Progenitor cell of endocrine pancreas (in vitro differentiated cells): ENCODE measurements at places on chromosomes 5 and 9. TPM values are rescaled to one million over a fixed set of nuclear protein-coding genes. Genes with fewer than 3 reads are reported as not detected.
A peak's percentile ranks its signal among the peaks of the same experiment; 100 is the strongest.

DNA sequence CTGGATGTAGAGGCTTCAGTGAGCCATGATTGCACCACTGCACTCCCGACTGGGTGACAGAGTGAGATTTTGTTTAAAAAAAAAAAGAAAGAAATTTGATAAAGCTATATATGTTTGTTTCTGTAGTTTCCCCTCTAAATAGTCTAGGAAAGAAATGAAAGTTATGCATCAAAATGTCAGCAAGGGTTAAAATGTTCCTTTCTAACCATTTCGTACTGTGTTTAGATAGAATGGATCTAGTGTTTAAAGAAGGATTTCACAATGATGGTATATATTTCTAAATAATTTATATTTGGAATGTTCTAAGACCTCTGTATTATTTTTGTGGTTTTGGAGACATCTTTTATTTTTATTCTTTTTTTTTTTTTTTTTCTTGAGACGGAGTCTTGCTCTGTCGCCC lies 22.7 kb downstream of the TEK start:
- DNase-seq, result no peak

DNA sequence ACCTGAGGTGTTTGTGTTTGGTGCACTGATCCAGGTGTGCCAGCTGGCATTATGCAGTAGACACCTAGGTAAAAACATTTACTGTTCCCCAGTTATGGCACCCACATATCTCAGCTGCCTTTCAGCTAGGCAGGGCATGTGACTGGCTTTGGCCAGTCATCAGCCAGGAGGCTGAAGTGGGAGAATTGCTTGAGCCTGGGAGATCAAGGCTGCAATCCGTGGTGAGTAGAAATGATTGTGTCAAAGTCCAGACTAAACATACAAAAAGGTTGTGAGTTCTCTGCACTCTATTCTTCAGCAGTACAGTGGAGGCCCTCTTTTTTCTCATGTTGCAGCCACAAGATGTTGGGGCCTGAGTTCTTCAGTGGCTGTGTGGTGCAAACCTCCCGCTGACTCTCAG lies 3.2 kb upstream of the FBLL1 start:
- DNase-seq, result no peak

DNA sequence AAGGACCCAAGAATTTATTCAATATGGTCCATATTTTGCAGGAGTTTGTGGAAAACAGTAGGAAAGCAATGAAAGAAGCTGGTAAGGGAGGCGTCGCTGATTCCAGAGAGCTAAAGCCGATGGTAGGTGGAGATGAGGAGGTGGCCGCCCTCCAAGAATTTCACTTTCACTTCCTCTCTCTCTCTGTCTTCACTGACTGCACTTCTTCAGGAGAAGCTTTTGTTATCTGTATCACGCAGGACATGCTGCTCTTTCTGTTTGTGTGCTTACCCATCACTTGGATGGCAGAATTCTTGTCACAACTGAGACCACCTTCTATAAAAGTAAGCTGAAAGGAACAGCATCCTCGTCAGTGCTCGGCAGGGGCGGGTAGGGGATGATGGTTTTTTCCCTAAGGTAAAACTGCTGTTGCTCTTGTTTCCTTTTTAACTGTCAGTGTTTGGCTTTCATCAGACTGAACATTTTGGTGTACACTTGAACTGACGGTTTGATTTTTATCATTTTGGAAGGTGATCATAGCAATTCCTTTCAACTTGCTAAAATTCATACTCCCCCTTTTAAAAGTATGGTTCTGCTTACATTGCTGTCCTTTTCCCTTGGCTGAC lies 62.4 kb upstream of the FSD1L start:
- DNase-seq, result no peak

POU5F2 gene
- total RNA-seq, result 0.96 and 1.1 TPM in 2 replicates

OTP gene
- not detected in 2 replicates for total RNA-seq

KCNIP1 gene
- 17.8 and 18.2 TPM in 2 replicates for total RNA-seq

HSD17B4 gene
- 248 and 285 TPM in 2 replicates for total RNA-seq

DNA sequence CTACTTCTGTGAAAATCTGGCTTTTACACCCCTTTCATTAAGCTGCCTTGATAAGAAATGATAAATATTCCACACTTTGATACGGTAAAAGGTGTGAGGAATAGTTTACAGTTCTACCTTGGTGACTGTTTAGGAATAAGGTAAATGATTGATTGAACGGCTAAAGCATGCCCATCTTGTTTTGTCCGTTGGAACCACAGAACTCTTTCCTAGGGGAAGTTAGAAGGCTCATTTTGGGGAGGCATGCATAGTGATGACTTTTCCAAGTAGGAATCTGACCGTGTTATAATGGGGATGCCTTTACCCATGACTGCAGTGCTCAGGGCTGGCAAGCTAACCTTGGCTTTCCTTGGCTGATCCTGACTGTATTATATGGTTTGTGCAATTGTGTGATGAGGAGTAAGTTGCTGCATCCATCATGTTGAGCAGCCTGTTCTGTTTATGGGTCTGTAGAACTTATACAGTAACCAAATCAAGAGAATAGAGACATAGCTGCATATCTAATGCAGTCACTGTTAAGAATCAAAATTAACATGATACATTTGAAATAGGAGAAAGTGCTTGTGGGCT lies 24.5 kb downstream of the PCSK5 start:
- DNase-seq, result no peak

IL3 gene
- total RNA-seq, result not detected in 2 replicates

GRCh38 chr5:116912221-116912620 lies 337.6 kb upstream of the SEMA6A start:
- DNase-seq, result no peak

DMRT3 gene
- total RNA-seq, result 0.34 and 0.53 TPM in 2 replicates

PCDHB10 gene
- total RNA-seq, result 5.5 and 7.2 TPM in 2 replicates

DNA sequence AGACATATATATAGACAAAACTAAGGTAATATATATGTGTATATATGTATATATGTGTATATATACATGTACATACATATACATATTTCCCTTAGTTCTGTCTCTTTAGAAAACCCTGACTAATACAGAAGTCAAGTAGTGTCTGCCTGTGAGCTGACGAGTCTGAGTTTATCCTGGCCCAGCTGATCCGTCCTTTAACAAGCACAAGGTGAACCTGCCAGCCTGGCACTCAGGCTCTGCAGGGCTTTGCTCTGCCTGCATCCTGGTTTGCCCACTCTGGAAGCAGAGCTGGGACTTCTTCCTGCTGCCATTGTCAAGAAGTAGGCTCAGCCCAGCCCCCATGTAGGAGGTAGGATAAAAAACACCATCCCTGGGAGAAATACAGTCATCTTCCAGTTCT lies 388.0 kb downstream of the ICE1 start:
- DNase-seq, result no peak

PCDHB2 gene
- 75.5 and 80.4 TPM in 2 replicates for total RNA-seq

DOCK8 gene
- total RNA-seq, result 5.7 and 8.3 TPM in 2 replicates

- DNase-seq, result peak; percentile 74
Measured at GRCh38 chr5:16934123-16934522, 2.0 kb downstream of the MYO10 start.

PCDHB6 gene
- total RNA-seq, result 2.4 and 2.7 TPM in 2 replicates

DNA sequence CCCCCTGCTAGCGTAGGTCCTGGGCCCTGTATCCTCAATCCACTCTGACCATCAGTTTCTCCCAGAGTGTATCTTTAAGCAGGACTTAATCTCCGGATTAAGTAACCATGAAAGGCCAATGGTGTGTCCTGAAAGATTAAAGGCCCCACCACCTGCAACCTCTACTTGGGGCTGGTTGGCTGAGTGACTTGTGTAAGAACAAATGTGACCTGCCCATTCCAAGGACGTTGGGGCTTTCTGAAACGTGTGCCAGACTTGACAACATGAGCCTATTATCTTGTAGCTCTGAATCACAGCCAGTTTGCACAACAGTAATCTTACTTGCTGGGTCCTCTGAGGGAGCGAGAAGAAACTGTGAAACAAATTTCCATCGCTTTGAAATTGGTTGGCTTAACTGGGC lies 3.1 kb upstream of the PRELID2 start:
- DNase-seq, result no peak

- no peak for DNase-seq
Measured at GRCh38 chr5:3709068-3709716, 113.6 kb downstream of the IRX1 start.

GRCh38 chr9:129930743-129931142 lies 95.5 kb downstream of the USP20 start:
- no peak for DNase-seq

DNA sequence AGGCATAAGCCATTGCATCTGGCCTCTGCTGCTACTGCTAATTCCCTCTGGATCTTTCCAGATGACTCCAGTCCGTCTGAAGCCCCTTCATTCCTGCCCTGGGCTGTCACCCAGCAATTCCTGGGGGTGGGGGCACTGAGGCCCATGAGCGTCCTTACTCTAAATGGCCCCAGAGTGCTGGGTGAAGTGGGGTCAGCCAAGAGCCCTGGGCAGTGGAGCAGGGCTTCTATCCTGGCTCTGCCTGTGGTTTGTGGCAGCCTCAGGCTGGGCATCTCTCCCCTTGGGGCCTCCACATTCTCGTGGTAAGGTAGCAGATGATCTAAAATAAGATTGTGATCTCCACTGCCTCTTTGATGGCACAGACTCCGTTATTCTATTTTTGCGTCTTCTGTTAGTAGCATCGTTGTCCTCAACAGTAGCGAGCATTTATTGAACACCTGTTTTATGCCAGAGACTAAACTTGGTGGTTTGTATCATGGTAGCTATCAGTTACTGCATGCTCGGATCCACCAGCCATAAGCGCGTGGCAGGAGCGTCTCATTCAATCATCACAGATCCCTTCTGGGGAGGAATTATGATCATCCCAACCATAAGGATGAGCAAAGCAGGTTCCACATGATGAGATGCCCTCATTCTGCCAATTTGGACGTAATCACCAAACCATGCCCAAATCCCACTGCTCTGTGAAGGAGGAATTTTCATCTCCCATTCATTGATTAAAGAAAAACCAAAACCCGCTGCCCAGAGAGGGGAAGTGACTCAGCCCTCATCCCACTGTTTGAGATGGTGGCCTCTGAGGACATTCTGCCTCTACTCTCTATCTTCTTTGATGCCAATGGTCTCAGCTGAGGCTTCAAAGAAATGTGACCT lies 21.9 kb upstream of the DUSP1 start:
- no peak for DNase-seq

- no peak for DNase-seq
Measured at GRCh38 chr5:107558823-107559375, 111.8 kb downstream of the EFNA5 start.

DNA sequence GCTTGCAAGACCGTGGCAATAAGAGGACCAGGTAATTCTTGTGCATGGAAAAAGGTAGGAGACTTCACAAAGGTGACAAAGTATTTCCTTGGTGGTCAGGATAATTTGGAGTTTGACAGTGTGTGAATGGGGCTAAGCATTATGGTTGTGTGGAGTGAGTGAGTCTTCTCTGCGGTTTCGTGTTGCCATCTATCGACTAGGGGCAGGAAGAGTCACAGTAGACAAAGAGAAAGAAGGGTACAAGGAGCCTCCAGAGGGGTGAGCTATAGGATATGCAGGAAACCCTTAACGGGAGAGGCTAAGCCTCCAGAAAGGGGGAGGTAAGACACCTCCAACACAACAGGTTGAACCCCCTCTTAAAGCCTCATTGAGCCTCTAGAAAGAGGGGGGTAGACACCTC lies 64.0 kb upstream of the RANBP6 start:
- DNase-seq, result no peak

DNA sequence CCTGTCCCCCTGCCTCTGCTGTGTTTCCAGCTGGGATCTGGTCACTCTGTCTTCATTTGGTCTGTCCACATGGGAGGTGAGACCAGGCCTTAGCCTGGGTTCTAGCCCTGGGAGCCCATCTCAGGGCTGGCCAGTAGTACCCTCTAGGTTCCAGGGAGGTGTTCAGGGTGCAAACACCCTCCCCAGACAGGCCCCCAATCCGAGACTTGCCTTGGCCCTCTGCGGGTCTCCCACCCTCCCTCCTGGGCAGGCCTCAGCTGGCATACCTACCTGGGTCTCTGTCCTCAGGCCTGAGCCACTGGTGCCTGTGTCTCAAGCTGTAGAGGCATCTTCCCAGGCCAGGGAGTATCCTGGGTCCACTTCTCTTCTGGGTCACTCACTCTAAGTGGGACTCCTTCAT lies 925 bp upstream of the SAPCD2 start:
- DNase-seq, result no peak

RC3H2 gene
- total RNA-seq, result 61.3 and 68.8 TPM in 2 replicates

KIF2A gene
- total RNA-seq, result 69.3 and 75.3 TPM in 2 replicates

DNA sequence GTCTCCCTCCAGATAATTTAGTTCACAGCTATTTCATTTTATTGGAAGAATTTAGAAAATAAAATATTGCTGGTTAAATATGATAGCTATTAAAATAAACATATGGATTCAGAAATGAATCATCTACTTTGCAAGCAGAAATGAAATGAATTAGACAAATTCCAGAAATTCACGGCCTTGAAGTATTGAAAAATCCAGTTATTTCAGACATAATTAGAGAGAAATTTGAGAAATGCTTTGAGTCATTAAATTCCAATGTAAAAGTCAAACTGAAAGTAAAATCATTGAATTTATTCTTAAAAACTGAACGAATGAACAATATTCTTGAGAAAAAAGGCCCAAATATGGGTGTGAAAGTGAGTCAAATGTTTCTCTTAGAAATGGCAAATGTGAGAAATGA lies 632.6 kb upstream of the EDIL3 start:
- no peak for DNase-seq

DNA sequence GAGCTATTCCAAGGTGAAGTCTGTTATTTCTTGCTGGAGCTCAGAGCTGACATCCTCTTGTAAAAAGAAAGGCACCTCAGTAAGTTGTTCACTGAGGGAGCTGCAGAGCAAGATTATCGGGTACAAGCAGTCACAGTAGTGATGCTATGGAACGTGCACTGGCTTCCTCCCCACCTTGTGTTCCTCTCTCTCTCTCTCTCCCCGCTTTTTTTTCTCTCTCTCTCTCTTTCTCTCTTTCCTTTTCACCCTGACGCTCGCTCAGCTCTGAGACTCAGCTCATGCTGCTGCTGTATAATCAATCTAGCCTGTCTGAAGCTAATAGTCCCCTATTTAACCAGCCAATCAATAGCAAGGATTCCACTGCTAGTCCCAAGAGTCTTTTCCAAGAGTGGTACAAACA lies 587.6 kb upstream of the CDH18 start:
- DNase-seq, result no peak

DNA sequence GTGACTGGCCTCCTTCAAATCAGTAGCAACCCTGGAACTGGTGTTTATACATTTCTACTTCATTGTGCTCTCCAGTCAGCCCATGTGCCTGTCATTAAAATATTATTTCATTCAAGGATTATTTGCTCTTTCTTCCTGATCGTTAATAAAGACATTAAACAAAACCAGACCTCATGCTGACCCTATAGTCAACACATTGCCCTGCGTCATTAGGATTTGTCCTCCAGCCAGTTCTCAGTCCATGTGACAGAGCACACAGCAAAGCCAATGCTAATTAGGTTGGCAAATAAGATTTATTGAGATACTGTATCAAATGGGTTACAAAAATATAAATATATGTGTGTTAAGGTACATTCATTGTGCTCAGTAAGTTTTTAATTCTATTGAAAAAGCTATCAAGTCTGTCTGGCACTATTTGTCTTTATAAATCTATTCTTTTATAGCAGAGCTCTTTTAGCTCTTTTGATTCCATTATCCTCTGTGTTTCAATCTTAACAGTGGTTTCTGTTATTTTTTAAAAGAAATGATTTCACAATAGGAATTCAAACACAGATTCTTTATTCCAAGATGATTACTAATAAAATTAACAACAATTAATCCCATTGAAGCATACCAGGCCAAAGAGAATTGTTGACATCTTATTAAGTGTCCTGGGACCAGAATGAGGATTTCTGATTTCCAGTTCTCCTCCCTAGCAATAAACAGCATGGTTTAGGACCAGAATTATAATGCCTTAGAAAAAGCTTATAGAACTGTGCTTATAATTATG lies 209.4 kb upstream of the RGMB start:
- DNase-seq, result no peak

RORB gene
- 0.07 TPM in 1 of 2 replicates, not detected in the other for total RNA-seq
